Tibial nerve (tissue), 4 donors: ENCODE measurements at places on chromosomes 1 and 21. TPM values are rescaled to one million over a fixed set of nuclear protein-coding genes. Genes with fewer than 3 reads are reported as not detected.

The S100A8 gene
- total RNA-seq: 118 TPM

DNA sequence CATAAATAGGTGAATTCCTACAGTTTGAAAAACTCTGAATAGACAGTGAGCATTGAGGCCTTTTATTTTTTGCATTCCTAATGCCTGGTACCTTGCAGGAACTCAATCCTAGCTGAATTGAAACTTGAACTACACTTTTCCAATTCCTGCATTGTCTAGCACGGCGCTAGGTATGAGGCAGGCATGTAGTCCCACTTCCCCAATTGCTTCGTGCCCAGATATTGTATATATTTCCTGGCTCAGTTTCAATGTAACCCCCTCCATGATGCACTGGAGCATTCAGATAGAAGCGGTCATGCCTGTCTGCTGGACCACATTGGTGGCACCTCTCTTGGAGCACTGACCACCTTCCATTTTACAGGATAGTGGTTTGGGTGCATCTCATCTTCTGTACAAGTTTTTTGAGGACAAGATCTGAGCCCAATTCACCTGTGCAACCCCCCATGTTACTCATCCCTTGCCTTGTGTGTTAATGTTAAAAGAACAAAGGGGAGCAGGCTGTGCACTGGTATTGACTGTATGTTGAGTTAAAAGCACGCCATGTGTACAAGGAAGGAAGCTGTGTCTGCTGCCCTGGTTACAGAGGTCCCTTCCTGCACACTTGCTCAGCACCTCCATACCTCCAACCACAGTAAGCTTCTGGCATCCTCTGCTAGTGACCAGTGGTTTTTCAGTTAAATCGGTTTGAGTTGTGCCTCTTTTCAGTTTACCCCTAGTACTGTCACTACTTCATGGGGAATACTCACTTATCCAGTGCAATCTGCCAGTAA, 10.0 kb upstream of the RAB7B start:
- no peak overlapping the region for H3K27ac ChIP-seq
- no peaks in the 10 kb centered on the region for H3K27me3 ChIP-seq
- H3K4me1 ChIP-seq: no peaks in the 10 kb centered on the region
- no peak overlapping the region for H3K4me3 ChIP-seq
- DNase-seq: no peak

DNA sequence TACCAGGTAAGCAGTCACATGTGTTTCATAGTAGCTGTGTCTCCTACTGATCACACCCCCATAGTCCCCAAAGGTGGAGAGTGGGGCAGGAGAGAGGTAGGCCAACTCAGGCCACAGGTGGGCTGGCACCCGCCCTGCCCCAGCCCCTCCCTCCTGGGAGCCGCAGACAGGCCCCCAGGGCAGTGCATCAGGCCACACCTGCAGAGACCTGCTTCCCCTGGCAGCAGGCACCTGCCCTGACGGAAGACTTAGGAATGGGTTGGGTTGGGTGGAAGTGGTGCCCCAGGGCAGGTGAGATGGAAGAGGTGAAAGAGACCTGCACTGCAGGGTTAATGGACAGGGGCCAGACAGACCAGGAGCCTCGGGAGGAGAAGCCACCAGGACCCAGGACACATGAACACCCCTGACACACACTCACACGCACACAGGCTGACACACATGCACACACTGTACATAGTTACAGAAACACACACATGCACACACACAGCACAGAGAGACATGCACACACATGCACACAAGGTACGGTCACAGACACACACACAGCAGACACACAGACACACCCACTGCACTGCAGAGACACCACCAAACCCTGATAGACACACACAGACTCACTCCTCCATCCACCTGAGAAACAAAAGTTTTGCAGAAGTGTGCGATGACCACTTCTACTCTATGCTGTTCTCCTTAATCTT, 1.7 kb upstream of the COL18A1 start:
- DNase-seq: no peak
- peaks cover 13% of the 10 kb centered on the region for H3K4me1 ChIP-seq
- no peak overlapping the region for H3K4me3 ChIP-seq
- peak overlapping the region; percentile 45 for H3K27ac ChIP-seq

The KCNK2 gene
- total RNA-seq: 13.7 TPM

The BARHL2 gene
- not detected for total RNA-seq

The TMCO4 gene
- 29.7 TPM for total RNA-seq

DNA sequence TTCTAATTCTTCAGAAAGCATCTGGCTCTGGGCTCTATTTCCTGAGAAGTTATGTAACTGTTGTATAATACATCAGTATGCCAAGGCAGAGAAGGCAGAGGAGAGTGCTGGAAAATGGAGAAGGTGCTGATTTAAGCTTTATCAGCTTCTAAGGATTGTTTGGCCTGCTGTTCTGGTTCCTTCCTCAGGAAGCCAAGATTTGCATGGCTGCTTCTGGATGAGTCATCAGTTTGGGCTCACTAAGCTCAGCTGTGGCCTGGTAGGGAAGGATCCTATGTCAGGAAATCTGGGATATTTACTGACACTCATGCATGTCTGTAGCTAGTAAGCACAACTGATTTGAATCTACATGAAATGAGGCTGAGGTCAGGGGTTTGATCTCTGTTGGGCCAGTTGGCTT, 73.2 kb upstream of the ADGRL4 start:
- no peaks in the 10 kb centered on the region for H3K36me3 ChIP-seq
- H3K27ac ChIP-seq: no peak overlapping the region
- DNase-seq: no peak
- no peak overlapping the region for H3K4me3 ChIP-seq
- no peaks in the 10 kb centered on the region for H3K4me1 ChIP-seq
- no peaks in the 10 kb centered on the region for H3K27me3 ChIP-seq

- H3K4me3 ChIP-seq: no peak overlapping the region
- no peaks in the 10 kb centered on the region for H3K4me1 ChIP-seq
Observed at GRCh38 chr1:85957760-85958159, 198.8 kb downstream of the COL24A1 start.

GRCh38 chr21:38409907-38410306, 88.4 kb downstream of the ERG start:
- no peak overlapping the region for H3K27ac ChIP-seq
- H3K4me3 ChIP-seq: no peak overlapping the region
- no peaks in the 10 kb centered on the region for H3K27me3 ChIP-seq
- no peaks in the 10 kb centered on the region for H3K36me3 ChIP-seq
- no peak for DNase-seq
- no peaks in the 10 kb centered on the region for H3K4me1 ChIP-seq

The PKP1 gene
- total RNA-seq: 0.90 TPM

The TNFRSF25 gene
- total RNA-seq: 69.9 TPM

GRCh38 chr1:39562886-39563285, 13.7 kb downstream of the PABPC4 start:
- no peaks in the 10 kb centered on the region for H3K27me3 ChIP-seq
- H3K4me3 ChIP-seq: no peak overlapping the region
- DNase-seq: no peak
